Activated gamma-delta T cell treated with Interleukin-2 at 50 U/mL for 16 hours (primary cell): ENCODE measurements at places on chromosomes 11 and 22.

- no peak for DNase-seq
Measured at GRCh38 chr11:103649401-103649895, 387.0 kb upstream of the DDI1 start.

- no peak for DNase-seq
Measured at GRCh38 chr11:125372911-125373310, 123.2 kb downstream of the FEZ1 start.

DNA sequence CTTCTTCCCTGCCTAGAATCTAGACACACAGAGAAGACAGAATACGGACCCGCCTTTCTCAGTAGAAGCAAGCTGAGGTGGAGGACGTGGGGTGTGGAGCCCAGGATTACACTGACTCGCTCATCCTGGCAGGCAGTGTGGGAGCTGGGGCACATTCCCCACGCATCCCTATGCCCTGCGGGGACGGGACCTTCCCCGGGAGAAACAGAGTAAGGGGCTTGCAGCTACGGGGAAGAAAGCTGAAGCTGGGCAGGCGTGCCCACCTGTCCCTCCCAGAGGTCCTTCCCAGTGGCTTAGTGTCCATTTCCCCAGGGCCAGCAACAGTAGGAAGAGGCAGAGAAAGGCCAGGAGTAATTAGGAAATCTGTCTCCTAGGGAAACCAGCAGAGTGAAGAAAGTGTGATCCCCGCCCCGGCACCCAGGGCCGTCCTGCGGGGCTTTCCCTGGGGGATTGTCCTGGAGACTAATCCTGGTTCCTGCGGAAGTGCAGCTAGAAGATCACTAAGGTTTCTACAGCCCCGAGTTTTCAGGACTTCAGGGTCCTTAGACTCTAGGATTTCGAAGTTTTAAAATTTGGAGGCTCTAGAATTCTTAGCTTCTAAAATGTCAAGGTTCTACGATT is 7.8 kb downstream of the DNAJB13 start:
- DNase-seq: no peak

- no peak for DNase-seq
Measured at GRCh38 chr11:68956547-68957254, 24.1 kb downstream of the MRGPRD start.

DNA sequence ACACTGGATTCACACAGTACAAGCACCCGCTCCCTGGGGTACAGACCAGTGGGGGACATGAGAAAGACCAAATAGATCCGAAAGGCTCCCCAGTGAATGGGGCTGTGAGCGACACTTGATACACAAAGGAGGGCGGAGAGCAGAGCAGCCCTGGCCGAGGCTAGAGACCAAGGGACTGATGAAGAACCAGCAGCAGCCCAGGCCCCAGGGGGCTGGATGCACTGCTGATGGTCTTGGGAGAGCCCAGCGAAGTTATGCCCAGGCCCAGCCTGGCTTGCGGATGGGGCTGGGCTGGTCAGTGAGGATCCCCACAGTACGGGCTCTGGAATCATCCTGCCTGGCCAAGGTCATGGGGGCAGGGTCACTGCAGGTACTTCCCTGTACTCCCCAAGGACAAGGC is 23.2 kb downstream of the ARHGAP1 start:
- DNase-seq: no peak

- no peak for DNase-seq
Measured at GRCh38 chr22:36931446-36931845, 18.0 kb downstream of the CSF2RB start.

GRCh38 chr22:23856721-23857605 is 712 bp upstream of the SLC2A11 start:
- DNase-seq: no peak
